Inflammatory macrophage treated with lipopolysaccharide for 4 hours (primary cell): ENCODE measurements at places on chromosomes 5 and 9.

DNA sequence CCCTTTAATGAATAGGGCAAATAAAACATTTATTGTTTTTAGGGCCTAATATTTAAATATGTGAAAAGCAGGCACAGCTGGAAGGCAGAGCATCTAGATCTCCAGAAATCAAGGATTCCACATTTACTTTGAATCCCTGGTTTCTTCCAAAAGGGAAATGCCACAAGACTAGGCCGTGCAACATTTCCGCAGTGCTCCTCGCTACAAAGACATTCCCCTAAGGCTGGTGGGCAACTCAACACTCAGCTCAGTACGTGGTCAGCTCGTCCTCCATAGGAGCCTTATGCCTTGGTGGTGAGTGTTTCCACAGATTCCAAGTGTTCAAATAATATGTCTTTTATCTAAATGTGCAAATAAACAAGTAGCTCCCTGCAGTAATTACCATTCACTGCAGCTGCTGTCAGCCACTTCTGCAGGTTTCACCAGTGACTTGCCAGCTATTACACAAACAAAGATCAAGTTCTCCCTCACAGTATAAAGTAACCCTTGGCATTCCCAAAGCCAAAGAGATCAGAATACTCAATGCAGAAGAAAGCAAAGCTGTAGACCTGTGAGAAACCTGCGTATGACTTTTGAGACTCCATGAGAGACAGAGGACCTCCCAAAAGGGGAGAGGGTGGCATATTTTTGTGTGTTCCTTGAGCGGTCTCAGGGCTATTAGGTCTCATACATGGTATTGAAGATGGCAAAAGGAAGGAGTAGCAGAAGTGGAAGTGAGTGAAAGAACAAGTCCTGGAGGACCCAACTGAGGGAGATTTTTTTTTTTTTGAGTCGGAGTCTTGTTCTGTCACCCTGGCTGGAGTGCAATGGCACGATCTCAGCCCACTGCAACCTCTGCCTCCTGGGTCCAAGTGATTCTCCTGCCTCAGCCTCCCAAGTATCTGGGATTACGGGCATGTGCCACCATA, 38.0 kb upstream of the TENT2 start:
- DNase-seq = no peak

DNA sequence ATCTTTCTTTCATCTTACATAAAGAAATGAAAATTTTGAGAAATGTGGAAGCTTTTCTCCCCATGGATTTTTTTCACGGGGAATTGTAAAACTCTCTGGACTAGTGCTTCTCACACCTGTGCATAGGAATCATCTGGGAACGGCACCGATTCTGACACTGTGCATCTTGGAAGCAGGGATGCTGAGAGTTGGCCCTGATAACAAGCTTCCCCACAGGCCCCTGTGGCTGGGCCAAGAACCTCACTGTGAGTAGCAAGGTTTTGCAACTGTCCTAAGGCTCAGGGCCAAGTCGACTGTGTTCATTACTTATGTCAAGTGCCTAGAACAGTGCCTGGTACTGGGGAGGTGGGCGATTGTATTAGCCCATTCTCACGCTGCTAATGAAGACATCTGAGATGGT, 107.9 kb upstream of the ICE1 start:
- no peak for DNase-seq

DNA sequence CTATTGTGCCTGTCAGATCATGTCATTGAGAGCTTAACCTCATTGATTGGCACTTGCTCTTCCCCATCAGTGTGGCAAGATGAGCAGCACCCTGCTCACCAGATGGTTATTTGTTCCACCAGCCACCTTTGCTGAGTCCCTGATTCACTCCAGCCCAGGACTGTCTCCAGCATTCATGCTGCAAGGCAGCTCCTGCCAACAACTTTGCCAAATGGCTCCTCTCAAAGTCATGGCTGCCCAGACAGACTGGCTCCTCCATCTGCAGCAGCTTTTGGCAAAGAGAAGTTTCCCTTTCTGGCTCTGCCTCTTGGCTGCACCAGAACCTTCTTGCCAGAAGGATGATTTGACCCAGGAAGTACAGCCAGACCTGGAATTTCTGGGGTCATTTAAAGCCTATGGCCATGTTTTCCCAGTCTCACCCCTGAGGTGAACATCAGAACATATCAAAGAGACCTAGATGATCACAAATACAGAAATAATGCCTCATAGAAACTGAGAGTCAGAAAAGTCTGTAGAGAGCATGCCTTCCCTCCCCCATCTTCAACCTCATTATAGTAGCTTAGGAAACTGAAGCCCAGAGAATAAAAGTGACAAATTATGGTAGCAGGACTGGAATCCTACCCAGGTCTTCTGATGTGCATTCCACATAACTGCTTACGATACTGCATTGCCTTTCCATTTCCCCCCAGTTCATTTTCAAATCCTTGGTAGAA, 10.4 kb downstream of the PPP2R2B start:
- DNase-seq = no peak

GRCh38 chr9:133659516-133659915, 23.4 kb downstream of the DBH start:
- DNase-seq = no peak

DNA sequence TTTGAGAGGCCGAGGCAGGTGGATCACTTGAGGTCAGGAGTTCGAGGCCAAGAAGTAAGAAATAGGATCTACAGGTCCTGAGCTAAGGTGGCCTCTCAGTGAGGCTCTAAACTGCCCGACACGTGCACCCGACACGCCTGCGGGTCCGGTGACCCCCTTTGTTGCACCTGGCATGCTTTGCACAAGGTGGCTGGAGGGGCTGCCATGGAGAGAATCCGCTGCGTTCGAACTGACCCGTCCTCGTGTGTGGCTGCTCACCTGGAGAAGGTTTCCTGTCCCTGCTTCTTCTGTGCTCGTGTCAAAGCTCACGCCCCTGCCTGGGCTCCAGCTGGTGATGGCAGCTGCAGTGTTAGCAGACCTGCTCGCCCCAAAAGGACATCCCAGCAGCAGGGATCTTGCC, 5.7 kb upstream of the OLFM1 start:
- DNase-seq = no peak

GRCh38 chr9:116627433-116627832, 59.7 kb upstream of the TRIM32 start:
- no peak for DNase-seq

DNA sequence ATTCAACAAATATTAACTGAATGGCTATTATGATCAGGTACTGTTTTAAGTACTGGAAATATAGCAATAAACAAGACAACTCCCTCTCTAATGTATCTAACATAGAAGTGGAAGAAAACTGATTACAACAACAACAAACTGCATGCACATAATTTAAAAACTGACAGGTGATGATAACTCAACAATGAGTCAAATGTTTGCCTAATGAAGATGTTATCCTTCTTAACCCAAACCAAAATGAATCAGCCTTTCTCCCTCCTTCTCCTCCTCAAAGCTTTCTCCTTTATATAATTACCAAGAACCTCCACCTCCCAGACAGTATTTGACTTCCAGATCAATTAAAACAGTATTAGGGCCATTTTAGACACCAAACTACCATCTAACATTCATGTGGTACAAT, 49.3 kb downstream of the RICTOR start:
- no peak for DNase-seq

DNA sequence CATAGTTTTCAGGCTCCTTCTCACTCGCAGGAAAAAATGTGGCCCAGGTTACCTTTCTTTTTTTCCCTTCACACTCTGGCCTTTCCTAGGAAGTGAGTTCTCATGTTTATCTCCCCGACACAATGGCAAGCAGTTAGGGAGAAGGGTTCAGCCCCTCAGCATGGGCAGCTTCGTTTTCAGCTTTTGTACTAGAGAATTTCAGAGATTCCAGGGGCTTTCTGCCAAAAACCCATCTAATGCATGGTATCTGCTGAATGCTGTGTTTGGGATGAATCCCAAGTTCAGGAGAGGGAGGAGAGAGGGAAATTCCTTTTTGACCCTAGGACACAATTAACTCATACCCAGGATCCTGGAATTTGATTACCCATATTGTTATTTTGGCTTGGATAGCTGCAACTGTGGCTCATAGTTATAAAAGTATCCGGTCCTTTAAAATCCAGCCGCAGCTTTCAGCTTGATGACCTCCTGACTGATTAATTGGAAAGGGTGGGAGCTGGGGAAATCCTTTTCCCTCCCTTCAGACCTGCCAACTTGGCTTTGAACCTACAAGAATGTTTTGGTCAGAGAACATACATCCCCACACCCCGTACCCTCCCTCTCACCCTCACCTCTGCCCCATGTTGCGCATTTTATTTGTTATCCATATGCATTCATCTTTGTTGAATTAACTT, 78.4 kb downstream of the TMEM252 start:
- DNase-seq = no peak

DNA sequence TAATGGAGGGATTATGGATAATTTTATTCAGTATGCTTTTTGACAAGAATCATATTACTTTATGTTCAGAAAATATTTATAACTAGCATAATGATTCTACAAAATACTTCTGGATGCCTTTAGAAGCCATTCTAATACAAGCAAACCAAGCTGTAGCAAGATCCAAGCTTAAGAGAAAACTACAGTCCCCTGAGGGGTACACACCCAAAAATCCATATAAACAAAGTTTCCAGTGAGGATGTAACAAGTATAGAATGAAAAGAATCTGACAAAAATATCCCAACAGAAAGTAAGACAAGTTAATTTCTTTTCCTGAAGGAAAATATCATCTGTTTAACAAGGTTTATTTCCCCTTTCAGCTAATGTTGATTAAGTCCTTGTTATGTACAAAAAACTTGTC, 53.9 kb downstream of the MLLT3 start:
- no peak for DNase-seq

DNA sequence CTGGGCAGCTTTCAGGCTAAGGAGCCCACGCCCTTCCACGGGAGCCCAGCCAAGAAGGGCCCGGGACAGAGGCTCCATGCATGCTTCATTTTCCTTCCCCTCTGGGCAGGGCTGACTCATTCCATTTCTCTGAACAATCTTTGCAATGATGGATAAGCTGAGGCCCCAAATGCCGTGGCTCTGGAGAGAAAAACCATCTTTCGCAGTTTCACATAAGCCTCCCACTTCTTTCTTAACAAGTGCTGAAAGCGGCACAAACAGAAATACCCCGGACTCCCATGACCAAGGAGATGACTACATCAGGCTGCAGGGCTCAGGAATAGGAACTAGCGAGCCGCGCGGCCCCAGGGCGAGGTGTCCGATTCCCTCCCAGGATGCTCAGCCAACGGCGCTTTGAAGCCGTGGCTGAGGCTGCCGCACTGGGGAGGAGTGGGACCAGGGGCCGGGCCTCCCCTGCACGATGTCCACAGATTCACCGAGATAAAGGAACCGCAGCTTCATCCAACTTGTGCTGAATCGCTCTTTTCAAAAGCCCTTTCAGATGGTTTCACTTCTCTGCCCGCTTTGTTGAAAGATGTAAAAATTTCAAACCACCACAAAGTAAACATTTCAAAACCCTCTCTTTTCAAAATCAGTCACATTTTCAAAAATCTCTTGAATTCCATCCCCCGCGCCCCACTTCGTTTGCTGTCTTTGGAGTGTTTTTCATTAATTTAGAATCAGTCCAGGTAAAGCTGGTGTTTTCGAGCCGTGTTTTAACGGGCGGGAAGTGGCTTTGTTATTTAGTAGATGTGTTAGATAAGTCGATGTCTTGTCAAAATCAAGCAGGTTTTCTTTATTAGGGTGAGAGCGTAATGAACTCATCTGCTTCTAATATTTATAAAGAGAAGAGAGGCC, 96.5 kb upstream of the LMX1B start:
- peak; percentile 96 for DNase-seq

DNA sequence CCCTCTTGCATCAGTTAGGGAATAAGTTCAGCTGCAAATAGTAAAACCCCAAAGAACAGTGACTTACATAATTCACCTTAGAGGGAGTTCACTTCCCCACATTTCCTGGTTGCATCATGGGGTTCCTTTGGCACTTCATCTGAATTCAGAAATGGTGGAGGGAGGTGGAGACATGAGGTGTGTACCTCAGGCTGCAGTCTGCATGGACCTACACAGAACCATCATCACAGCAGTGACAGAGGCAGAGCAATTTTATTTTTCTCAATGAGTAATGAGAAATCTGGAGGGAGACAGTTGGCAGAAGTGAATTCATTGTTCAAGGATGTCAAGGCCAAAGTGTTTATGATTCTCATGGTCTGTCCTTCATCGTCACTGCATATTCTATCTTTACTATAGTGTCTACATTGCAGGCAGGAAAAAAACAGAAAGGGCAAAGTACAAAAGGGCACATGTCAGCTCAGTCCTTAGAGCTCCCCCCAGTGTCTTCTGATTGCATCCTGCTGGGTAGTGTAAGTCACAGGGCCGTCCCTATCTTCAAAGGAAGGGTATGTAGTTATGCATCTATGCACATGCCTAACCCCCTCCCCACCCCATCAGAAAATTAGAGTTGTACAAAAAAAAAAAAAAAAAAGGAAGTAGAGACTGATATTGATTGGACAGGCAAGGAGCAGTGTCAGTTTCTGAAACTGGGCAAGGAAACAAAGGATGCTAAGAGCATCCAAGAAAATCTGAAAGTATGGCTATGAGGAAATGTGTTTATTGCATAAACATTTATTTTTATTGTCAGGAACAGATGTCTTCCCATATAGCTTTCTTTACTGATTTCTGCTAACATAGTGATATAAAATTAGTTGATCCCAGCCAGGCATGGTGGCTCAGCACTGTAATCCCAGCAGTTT, 132.7 kb upstream of the APC start:
- no peak for DNase-seq

GRCh38 chr5:154962494-154962893, 21.6 kb downstream of the MRPL22 start:
- no peak for DNase-seq

DNA sequence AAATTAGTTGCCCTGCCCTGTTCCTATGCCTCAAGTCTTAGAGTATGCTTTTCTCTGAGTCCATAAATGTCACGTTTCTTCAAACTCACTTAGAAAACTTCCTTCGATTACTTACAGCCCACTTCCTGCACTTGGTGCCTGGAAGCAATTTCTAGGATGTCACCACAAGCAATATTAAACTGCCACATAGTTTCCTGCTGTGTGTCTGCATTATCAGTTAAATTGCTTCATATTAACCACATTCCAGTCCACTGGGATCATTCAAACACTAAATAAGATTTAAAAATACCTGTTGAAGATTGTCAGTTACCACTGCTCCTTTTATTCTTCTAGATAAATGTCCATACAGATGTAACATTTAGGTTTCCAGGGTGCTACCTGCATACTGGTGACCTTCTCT, 4.1 kb downstream of the DENND1A start:
- no peak for DNase-seq

- no peak for DNase-seq
Observed at GRCh38 chr5:122078116-122079110, at the start of gene LOX. TSS of gene LOX (minus strand) at chr5:122078259. CDS start at chr5:122077985, 274 bp downstream.

DNA sequence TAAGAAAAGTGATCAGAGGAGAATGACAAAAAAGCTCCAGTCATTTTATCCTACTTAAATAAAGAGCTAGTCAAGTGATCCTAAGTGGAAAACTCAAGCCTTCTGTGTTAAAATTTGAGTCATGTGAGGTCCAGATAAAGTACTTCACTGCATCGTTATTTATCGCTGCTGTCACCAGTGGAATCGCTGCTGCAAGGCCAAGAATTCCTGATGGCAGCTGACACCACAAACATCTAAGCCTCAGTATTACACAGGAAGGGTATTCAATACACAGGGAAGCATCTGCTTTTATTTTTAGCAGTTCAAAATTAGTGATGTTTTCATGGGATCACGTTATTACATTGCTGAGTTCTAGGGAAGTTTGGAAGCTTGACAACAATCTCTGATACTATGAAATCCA, 190.3 kb downstream of the GOLPH3 start:
- no peak for DNase-seq
